ENCODE measurements at places on chromosomes 3 and 15.

DNA sequence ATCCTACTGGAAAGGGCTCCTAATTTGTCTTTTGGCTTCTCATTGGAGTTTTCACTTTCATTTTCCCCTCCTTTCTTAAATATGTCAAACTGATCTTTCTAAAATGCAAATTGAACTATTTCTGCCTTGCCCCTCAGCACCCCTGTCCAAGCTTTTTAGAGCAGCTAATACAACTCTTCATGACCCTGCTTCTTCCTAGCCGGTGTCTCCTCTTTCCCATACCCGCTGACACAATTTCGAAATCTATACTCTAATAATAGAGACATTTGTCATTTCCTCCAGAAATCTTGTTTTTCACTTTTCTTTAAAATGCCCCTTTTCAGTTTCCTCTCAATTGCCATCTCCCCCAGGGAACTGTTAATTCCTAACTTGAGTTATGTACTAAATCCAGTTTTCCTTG, 2.9 kb upstream of the EPHA3 start:
- DNase-seq: no peak

DNA sequence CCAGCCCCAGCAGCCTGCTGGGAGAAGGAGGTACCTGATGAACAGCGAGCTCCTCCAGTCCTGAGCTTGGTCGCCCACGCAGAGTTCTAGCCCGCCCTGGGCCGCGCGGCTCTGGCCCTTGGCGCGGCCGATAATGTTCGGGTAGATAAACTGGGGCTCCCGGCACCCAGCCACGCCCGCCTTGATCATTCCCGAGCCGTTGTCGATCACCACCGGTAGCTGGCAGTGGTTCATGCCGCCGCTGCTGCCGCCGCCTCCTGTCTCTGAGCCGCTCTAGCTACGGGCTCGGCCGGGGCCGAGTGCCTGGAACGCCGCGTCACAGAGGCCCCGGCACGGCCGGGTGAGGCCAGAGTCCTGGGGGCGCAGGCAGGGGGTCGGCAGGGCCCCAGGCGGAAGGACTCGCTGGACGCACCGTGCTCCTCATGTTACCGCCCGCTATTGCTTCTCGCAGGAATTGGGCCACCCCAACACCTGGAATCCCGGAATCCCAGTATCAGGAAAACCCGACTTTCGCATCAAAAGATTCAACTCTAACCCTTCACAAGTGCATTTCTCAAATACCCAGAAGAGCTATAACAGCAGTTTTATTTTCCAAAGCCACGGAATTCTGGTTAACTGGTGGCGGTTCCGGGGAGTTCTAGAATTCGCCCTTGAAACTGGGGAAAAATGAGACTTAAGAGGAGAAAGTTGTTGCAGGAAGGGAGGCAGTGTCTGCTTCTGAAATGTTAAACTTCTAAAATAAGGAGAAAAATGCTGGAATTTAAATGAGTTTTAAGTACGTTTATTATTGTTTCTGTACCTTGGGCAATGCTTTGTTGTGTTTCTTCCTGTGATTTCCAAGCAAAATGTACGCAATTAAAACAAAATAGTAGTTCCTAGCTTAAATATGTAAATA, at the start of gene ACTRT3:
Gene ACTRT3 (minus strand): TSS at position 275 of the 895 bp plus-strand sequence. CDS start 41 bp downstream, at position 234.
- no peak for DNase-seq

GRCh38 chr15:81189583-81190283, 6.9 kb upstream of the IL16 start:
- peak; percentile 73 for DNase-seq

DNA sequence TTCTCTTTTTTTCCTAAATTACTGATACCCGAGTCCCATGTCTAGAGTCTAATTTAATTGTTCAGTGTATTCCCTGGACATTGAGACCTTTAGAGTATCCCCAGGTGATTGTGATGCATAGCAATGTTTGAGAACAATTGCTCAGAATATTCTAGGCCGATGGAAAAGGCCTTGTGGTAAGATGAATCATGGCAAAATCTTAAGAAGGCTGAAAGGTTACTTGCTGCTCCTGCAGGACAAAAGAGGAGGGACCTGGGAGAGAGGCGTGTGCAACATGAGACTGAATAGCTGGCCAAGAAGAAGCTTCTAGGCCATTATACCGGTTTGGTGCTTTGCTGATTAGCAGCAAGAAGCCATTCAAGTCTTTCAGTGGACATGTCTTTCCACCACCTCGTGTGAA, 256.6 kb downstream of the ROBO2 start:
- no peak for DNase-seq

DNA sequence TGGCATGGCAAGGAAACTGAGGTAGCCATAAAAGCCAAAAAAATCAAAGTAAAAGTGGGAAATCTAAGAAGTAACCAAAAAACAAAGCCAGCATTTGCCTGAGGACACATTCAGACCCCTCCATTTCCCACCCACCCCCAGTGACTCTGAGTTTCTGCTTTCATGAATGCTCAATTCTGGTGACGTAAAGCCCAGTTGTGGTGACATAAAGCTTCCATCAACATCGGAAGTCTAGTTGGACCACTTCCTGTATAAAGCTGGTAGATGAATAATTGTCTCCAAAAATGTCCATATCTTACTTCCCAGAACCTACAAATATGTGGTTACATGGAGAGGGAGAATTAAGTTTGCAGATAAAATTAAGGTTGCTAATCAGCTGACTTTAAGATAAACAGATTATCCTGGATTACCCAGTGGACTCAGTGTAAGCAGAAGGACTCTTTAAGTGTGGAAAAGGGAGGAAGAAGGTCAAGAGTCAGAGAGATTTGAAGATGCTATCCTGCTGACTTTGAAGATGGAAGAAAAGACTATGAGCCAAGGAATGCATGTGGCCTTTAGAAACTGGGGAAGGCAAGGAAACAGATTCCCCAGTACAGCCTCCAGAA, 62.0 kb upstream of the ST3GAL6 start:
- DNase-seq: no peak

DNA sequence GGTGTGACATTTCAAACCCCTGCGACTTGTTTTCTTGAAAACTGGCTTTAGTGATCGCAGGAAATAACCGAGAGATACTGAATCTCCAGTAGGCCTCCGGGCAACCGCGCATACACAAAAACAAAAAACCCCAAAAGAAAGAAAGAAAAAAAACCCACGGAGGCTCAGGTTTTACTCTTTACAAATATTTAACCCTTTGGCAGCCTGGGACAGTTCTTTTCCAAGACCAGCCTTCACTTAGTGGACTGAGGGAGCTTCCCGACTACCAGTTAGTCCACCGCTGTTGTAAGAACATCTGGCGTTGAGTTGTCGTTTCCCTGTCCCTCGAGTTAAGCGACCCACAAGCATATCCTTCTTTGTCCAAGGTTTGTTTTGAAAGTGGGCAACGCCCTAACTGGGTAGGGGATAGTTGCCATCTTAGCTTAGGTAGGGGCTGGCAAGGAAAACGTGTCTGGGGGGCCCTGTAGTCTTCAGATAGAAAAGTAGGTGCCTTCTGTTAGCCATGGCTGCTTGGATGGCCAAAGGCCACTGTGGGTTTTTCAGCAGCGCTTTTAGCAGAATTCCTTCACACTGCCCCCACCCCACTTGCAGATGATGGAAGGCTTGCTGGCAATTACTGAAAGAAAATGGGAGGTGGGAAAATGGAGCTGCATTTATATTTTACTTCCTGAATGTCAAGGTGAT, 6.9 kb downstream of the ISL2 start:
- no peak for DNase-seq

- DNase-seq: no peak
Observed at GRCh38 chr3:46966811-46967210, 9.7 kb downstream of the CCDC12 start.

DNA sequence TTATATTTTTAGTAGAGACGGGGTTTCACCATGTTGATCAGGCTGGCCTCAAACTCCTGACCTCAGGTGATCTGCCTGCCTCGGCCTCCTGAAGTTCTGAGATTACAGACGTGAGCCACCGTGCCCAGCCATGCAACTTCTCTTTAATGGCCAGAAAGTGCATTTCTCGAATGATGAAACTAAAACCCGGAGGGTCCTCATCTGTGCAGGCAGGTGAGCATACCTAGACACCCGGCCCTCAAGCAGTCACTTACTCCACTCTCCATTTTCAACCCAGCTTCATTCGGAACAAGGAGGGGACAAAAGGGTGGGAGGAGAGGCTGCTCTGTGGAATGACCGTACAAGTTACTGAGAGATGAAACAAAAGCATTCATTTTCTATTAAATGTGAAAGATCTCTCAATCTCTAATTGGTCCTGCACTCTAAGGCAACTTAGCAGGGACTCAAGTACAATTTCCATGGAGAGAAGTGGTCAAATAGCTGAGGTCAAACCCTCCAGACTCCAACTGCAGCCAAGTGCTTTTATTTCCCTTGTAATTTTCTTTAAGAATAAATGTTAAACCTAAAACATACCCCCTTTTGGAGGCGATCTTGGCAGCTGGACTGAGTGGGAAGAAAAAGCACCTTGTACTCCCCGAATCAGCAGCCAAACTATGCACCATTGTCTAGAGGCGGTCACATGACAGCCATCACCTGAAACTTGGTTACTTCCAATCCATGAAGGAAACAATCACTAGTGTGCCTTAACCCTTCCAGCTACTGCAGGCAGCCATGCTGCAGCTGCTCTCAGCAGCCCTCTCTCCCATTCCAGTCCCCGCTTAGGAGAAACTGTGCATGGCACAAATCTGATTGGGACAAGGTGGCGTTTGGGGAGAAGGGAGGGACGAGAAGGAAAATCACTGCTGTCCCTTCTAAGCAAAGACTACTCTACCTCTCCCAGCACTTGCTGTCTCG, 62.2 kb downstream of the VGLL4 start:
- no peak for DNase-seq

GRCh38 chr15:92914103-92914499, 14.0 kb downstream of the CHD2 start:
- DNase-seq: no peak

- DNase-seq: no peak
Observed at GRCh38 chr15:74611341-74611740, 4.3 kb upstream of the CLK3 start.

DNA sequence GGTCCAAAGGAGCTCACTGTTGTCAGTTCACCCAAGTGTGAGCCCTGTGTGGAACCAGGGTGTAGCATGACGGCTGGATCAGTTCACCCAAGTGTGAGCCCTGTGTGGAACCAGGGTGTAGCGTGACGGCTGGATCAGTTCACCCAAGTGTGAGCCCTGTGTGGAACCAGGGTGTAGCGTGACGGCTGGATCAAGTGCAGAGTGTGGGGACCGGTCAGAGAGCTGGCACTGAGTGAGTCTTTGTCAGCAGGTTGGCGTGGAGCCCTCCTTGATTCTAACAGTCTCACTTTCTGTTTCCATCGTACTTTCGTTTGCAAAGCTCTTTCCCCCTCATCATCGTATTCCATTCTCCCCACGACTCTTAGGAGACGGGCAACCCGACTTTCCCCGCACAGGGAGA, 57.9 kb upstream of the DLG1 start:
- no peak for DNase-seq

DNA sequence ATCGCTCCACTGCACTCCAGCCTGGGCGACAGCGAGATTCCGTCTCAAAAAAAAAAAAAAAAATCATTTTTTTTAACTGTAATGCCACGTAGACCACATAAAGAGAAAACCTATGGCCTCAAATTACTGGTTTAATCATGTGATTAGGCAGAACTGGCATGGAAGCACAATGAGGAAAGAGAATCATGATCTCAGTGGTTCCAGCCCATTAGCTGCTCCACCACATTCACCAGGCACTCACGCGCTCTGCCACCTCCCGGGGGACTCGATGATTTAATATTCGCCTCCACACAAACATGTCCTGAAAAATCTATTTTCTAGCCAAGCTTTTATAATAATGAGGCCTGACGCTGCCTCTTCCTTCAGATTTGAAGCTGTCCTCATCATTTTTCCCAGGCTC, 204.7 kb downstream of the TBL1XR1 start:
- no peak for DNase-seq

GRCh38 chr15:70097321-70098152, at the start of gene TLE3:
TLE3 (minus strand) TSS chr15:70097917; CDS start chr15:70096798, 1,119 bp downstream.
- peak; percentile 85 for DNase-seq

DNA sequence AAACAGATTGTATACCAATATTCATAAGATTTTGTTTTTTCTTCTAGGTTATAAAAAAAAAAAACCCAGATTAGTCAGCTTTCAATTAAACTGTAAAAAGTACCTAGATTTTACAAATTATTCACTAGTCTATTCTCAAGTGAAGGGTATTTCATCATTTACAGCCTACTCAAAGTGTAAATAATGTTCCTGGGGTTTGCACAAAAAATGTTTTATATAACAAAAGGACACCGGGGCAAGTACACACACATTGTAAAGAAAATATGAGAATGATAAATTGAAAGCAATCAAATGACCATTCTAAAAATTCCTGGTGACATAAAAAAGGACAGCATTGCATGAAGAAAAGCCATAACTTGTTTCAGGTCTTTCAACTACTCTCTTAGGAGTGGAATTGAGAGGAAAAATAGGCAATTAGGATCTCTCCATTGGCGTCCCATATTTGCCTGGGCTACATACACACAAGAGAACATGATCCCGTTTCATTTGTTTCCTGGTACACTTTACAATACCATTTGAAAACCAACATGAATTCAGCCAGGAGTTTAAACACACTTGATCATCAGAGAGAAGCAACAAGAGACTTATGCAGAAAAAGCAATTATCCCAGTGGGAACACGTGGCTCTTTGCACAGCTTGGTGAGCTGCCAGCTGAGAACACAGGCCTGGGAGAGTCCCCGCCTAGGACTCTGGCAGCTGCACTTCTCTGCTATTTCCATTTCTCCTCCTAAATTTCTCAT, 1039.2 kb downstream of the ROBO1 start:
- DNase-seq: no peak

- DNase-seq: no peak
Observed at GRCh38 chr15:90046911-90047392, 45.8 kb downstream of the ZNF710 start.

GRCh38 chr3:33383951-33384350, 56.3 kb downstream of the UBP1 start:
- DNase-seq: no peak

GRCh38 chr15:79171320-79172031, 80.9 kb upstream of the RASGRF1 start:
- no peak for DNase-seq

DNA sequence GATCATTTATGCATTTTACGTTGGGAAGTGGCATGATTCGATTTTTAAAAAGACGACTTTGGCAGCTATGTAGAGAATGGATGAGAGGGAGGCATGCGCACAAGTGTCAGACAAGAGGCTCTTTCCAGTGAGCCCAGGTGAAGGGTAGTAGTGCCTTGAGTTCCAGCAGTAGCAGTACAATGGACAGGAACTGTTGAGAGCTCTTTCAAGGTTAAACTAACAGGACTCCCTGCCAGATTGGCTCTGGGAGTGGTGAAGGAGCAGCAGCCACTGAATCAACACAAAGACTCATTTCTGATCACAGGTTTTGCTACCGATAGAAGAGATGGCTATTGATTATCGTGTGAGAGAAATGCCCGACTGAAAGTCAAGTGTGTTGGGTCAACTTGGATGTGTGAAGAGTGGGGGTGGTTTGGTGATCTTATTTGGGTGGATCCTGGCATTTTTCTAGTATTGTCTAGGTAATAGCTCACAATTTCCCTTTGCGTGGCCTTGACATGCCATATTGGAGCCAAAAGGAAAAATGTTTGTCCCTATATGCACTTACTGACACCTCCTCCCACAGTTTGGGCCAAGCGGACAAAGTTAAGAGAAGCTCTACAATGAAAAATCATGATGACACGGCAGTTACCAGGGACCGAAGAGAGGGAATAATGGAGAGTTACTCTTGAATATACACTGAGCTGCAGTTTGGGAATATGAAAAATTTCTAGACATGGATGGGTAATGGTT, 81.6 kb upstream of the MDFIC2 start:
- DNase-seq: no peak

GRCh38 chr15:54307252-54307902, 329.1 kb downstream of the UNC13C start:
- no peak for DNase-seq
